Pancreas (tissue), 10 donors: ENCODE measurements at places on chromosomes 16 and 17. TPM values are rescaled to one million over a fixed set of nuclear protein-coding genes. Genes with fewer than 3 reads are reported as not detected.

- H3K4me1 ChIP-seq: no peaks in the 10 kb centered on the region
- no peaks in the 10 kb centered on the region for H3K36me3 ChIP-seq
- no peak for DNase-seq
Measured at GRCh38 chr17:5580969-5581368, 3.3 kb downstream of the NLRP1 start.

DNA sequence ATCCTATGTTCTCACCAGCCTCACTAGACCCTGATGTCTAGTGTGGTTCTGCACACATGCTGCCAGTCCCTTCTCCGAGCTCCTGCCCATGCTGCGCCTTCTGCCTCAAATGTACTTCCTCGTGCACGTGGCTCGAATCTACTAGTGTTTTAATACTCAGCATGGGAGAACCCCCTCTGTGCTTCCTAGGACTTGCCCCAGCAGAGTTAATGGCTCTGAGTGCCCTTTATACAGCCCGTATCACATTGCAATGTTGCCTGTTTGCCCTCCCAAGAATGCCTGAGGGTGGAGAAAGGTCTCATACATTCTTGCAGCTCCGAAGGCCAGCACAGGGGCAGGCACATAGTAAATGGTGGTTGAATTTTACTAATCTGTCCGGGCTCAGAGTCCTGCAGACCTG is 190.8 kb upstream of the NLRP1 start:
- no peak for DNase-seq
- H3K27ac ChIP-seq: no peak overlapping the region
- no peak overlapping the region for H3K4me3 ChIP-seq

- no peaks in the 10 kb centered on the region for H3K4me1 ChIP-seq
- no peaks in the 10 kb centered on the region for H3K36me3 ChIP-seq
- H3K27ac ChIP-seq: no peak overlapping the region
- no peak for DNase-seq
- H3K4me3 ChIP-seq: no peak overlapping the region
- no peaks in the 10 kb centered on the region for H3K27me3 ChIP-seq
Measured at GRCh38 chr17:53996131-53996530, 173.4 kb downstream of the KIF2B start.

GRCh38 chr16:57252148-57252721 is 7.2 kb downstream of the ARL2BP start:
- DNase-seq: no peak
- no peaks in the 10 kb centered on the region for H3K4me1 ChIP-seq
- H3K4me3 ChIP-seq: no peak overlapping the region
- peaks cover 54% of the 10 kb centered on the region for H3K36me3 ChIP-seq
- peak overlapping the region; percentile 77 for H3K27ac ChIP-seq

GRCh38 chr17:82242977-82243647 is 14.3 kb downstream of the SLC16A3 start:
- DNase-seq: peak; percentile 90
- peak overlapping the region; percentile 58 for H3K27ac ChIP-seq
- peaks cover 23% of the 10 kb centered on the region for H3K4me1 ChIP-seq
- peaks cover 41% of the 10 kb centered on the region for H3K36me3 ChIP-seq
- no peak overlapping the region for H3K4me3 ChIP-seq
- H3K27me3 ChIP-seq: no peaks in the 10 kb centered on the region

DNA sequence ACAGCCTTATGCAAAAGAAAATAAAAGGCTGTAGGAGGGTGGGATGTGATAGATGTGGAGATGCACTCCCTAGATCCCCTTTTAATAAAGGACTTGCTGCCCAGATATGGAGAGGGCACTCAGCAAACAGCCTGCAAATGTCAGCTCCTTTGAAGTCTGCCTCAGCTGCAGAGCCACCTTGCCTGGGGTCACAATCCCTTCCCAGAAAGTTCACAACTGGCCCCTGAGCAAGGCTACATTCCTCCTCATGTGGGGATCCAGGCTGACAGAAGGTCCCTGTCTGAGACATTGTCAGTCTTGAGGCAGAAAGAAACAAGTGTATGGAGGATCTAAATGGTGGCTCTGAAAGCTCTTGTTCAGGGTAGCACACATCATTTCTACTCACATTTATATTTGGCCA is 36.1 kb downstream of the SLFN11 start:
- H3K4me3 ChIP-seq: no peak overlapping the region
- no peak overlapping the region for H3K27ac ChIP-seq
- no peaks in the 10 kb centered on the region for H3K27me3 ChIP-seq
- no peaks in the 10 kb centered on the region for H3K4me1 ChIP-seq
- no peak for DNase-seq
- no peaks in the 10 kb centered on the region for H3K36me3 ChIP-seq

GRCh38 chr16:26680671-26681070 is 386.1 kb upstream of the C16orf82 start:
- no peaks in the 10 kb centered on the region for H3K27me3 ChIP-seq
- H3K27ac ChIP-seq: no peak overlapping the region
- no peaks in the 10 kb centered on the region for H3K36me3 ChIP-seq
- H3K4me1 ChIP-seq: no peaks in the 10 kb centered on the region
- DNase-seq: no peak

- DNase-seq: no peak
- H3K36me3 ChIP-seq: no peaks in the 10 kb centered on the region
- peak overlapping the region; percentile 39 for H3K4me3 ChIP-seq
- H3K27me3 ChIP-seq: no peaks in the 10 kb centered on the region
- peaks cover 10% of the 10 kb centered on the region for H3K4me1 ChIP-seq
Measured at GRCh38 chr17:7403727-7403976, 245 bp downstream of the TMEM256 start.

GRCh38 chr16:51163894-51164566 is 13.0 kb upstream of the SALL1 start:
- no peak overlapping the region for H3K4me3 ChIP-seq
- H3K4me1 ChIP-seq: no peaks in the 10 kb centered on the region
- H3K36me3 ChIP-seq: no peaks in the 10 kb centered on the region
- no peak overlapping the region for H3K27ac ChIP-seq
- no peak for DNase-seq

DNA sequence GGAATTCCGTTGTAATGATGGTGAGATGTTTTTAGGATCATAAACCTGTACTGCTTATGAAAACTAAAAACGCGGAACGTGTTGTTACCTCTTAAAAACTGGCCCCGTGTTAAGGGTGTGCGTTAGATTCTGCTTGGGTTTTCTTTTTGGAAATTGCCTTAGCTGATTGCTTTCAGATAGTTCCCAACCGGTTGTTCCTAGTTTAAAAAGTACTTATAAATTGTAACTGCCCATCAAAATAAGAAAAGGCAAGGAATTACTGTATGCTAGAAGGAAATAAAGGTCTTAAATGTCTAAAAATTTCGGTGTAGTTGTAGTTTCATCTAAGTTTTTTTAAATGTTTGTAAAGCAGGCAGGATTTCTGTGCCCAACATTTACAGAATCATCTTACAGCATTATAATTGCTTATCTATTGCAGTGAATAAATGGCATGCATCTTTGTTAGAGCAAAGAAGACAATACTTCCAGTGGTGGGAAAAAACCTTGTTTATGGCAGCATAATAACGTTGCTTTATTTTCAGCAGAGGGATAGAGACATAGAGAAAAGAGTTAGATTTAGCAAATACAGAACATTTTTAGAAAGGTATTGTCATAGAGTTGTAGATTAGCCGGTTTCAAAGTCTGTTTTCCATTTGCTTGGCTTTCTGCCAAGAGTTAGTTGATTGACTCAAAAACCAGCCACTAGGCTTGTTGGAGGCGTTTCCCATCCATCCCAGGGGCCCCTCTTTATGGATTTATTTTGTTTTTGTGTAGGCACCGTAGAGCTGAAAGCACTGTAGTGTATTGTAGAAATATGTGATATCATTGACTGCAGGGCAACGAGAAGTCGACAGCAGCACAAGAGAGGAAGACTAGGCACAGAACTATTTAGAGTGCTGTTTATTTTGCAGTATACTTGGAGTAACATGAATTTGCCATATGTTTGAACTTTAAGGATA is 1.7 kb downstream of the PPM1D start:
- DNase-seq: no peak
- no peaks in the 10 kb centered on the region for H3K36me3 ChIP-seq
- H3K27me3 ChIP-seq: no peaks in the 10 kb centered on the region

- no peak overlapping the region for H3K4me3 ChIP-seq
- no peak overlapping the region for H3K27ac ChIP-seq
- no peaks in the 10 kb centered on the region for H3K36me3 ChIP-seq
- no peaks in the 10 kb centered on the region for H3K27me3 ChIP-seq
- no peaks in the 10 kb centered on the region for H3K4me1 ChIP-seq
Measured at GRCh38 chr17:3501344-3501743, 25.5 kb downstream of the ASPA start.

- no peak overlapping the region for H3K4me3 ChIP-seq
- H3K27me3 ChIP-seq: no peaks in the 10 kb centered on the region
- DNase-seq: peak; percentile 60
- no peaks in the 10 kb centered on the region for H3K36me3 ChIP-seq
- H3K27ac ChIP-seq: no peak overlapping the region
- no peaks in the 10 kb centered on the region for H3K4me1 ChIP-seq
Measured at GRCh38 chr17:38719943-38720641, 10.0 kb upstream of the CISD3 start.

DNA sequence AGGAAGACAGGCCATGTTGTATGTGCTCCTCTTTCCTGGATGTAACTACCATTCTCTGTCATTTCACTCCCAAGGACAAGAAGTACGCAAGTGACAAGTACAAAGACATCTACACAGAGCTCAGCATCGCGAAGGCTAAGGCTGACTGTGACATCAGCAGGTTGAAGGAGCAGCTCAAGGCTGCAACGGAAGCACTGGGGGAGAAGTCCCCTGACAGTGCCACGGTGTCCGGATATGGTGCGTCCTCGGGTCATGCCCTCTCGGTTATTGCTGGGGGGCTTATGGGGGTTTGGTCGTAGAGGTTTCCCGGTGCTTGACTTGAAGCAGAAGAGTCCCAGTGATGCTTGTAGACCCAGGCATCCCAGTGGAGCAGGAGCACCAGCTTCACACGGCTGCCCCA is 29.0 kb downstream of the PLD6 start:
- no peak overlapping the region for H3K27ac ChIP-seq
- DNase-seq: no peak
- H3K27me3 ChIP-seq: no peaks in the 10 kb centered on the region
- peaks cover 54% of the 10 kb centered on the region for H3K36me3 ChIP-seq
- H3K4me3 ChIP-seq: no peak overlapping the region
- no peaks in the 10 kb centered on the region for H3K4me1 ChIP-seq

DNA sequence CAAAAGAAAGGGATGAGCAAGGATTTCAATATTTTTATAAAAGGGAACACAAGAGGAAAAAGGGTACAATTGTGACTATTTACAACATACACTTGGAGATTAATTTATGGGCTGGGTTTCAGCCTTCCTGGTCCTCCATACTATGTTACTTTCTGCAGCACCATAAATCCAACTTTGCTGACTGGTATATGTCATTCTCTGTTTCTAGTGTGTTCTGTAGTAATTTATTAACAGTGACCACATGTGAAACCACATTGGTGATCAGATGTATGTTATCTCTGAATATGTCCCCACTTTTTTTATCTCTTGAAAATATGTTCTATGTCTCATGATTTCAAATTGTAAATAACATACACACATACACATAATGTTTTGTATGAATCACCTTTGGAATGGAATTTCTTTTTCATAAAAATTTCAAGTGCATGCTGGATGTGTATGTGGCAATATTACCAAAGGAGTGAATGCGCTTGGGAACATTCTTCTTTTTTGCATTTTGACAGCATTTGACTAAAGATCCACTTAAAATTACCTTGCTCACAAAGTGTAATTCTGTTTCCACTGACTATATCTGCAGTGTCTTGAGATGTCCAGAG is 2.9 kb upstream of the LYRM9 start:
- peaks cover 5% of the 10 kb centered on the region for H3K4me1 ChIP-seq
- no peak overlapping the region for H3K4me3 ChIP-seq
- no peak overlapping the region for H3K27ac ChIP-seq
- no peaks in the 10 kb centered on the region for H3K36me3 ChIP-seq
- no peak for DNase-seq
- no peaks in the 10 kb centered on the region for H3K27me3 ChIP-seq

DNA sequence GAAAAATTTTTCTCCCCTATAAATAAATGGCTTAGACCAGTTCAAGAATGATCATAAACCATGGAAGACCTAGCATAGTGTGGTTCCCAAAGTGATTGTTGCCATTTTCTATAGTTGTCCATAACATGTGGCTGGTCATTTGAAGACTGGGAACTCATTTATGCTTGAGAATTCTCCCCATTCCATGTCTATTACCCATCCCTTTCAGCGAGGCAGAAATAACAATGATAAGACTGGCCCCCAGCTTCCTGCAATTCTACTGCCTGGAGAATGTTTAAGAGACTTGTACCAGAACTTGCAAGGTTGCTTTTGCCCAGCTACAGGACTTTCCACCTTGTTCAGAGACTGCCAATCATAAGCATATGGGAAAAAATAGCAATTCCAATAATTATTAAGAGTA is 146.5 kb upstream of the CDH11 start:
- H3K36me3 ChIP-seq: no peaks in the 10 kb centered on the region
- DNase-seq: no peak
- H3K27me3 ChIP-seq: no peaks in the 10 kb centered on the region
- H3K4me3 ChIP-seq: no peak overlapping the region

DNA sequence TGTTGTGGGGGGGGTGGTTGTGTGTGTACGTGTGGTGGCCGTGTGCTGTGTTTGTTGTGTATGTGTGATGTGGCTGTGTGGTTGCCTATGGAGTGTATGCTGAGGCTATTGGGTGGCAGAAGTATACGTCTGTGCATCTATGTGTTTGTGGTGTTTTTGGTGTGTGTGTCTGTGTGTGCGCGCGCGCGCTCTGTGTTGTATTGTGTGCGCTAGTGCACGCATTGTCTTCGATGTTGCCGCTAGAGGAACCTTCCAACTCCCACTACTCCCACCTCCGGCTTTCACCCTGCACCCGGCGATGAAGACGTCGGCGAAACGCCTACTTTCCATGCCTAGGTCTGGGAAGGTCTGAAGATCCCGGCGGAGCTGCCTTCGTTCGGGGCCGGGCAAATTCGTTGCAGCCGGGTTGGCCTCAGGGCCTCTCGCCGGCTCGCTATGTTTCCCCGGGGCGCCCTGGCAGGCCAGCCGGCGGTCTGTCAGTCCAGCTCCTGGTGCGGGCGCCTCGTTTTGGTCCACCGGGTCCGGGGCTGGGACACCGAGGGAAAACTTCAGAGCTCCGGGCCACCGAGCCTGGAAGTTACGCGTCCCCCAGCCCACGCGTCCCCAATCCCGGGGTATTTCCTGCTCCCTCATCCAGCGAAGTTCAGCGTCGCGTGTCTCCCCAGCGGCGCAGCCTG is 5.2 kb upstream of the DLX4 start:
- H3K27me3 ChIP-seq: peaks cover 36% of the 10 kb centered on the region
- no peak for DNase-seq
- H3K36me3 ChIP-seq: no peaks in the 10 kb centered on the region
- H3K4me3 ChIP-seq: no peak overlapping the region
- no peaks in the 10 kb centered on the region for H3K4me1 ChIP-seq
- H3K27ac ChIP-seq: no peak overlapping the region

GRCh38 chr16:31134625-31135534 is 647 bp downstream of the PRSS8 start:
- peak overlapping the region; percentile 67 for H3K4me3 ChIP-seq
- peak overlapping the region; percentile 89 for H3K27ac ChIP-seq
- peak; percentile 83 for DNase-seq
- peaks cover 6% of the 10 kb centered on the region for H3K36me3 ChIP-seq

GRCh38 chr16:52123061-52123839 is 423.7 kb downstream of the TOX3 start:
- H3K27ac ChIP-seq: no peak overlapping the region
- H3K4me1 ChIP-seq: no peaks in the 10 kb centered on the region
- no peaks in the 10 kb centered on the region for H3K36me3 ChIP-seq
- no peaks in the 10 kb centered on the region for H3K27me3 ChIP-seq

Gene CES1
- 12.8 TPM for total RNA-seq

Gene CACNG5
- total RNA-seq: 0.28 TPM

Gene ZNF276
- 11.5 TPM for total RNA-seq

Gene GRAP
- total RNA-seq: 0.43 TPM

Gene TEX14
- total RNA-seq: 0.43 TPM

Gene KRTAP9-2
- not detected for total RNA-seq

Gene NTHL1
- total RNA-seq: 6.3 TPM

Gene ZNF423
- total RNA-seq: 3.8 TPM

Gene RNF222
- total RNA-seq: not detected

Gene GNG13
- total RNA-seq: not detected

Gene CA4
- 21.0 TPM for total RNA-seq

Gene ZG16B
- 0.43 TPM for total RNA-seq
